ENCODE measurements at places on chromosomes 6 and 20. TPM values are rescaled to one million over a fixed set of nuclear protein-coding genes. Genes with fewer than 3 reads are reported as not detected.

DNA sequence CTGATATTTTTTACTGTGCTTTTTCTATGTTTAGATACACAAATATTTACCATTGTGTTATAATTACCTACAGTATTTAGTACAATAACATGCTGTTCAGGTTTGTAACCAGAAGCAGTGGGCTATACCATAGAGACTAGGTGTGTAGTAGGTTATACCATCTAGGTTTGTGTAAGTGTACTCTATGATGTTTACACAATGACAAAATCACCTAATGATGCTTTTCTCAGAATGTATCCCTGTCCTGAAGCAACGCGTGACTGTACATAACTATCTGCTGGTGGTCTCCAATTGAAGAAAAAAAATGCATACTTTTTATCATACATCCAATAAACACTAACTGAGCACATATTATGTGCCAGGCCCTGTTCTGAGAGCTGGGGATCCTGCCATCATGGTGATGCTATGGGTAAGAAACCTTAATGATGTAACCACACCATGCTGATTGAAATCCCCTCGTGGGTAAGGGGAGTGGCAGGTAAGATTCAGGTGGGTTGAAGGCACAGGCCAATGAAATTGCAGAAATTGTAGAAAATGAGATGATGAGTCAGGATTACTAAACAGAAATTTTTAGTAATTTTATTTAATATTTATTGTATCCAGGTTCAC, 76.8 kb downstream of the FYN start:
- no peak overlapping the region for H3K27ac ChIP-seq
- DNase-seq = no peak
- H3K27me3 ChIP-seq = no peaks in the 10 kb centered on the region
- H3K36me3 ChIP-seq = no peaks in the 10 kb centered on the region
- no peak overlapping the region for H3K4me3 ChIP-seq

- DNase-seq = no peak
- no peak overlapping the region for H3K4me3 ChIP-seq
Measured at GRCh38 chr6:40349123-40349900, 237.9 kb downstream of the LRFN2 start.

DNA sequence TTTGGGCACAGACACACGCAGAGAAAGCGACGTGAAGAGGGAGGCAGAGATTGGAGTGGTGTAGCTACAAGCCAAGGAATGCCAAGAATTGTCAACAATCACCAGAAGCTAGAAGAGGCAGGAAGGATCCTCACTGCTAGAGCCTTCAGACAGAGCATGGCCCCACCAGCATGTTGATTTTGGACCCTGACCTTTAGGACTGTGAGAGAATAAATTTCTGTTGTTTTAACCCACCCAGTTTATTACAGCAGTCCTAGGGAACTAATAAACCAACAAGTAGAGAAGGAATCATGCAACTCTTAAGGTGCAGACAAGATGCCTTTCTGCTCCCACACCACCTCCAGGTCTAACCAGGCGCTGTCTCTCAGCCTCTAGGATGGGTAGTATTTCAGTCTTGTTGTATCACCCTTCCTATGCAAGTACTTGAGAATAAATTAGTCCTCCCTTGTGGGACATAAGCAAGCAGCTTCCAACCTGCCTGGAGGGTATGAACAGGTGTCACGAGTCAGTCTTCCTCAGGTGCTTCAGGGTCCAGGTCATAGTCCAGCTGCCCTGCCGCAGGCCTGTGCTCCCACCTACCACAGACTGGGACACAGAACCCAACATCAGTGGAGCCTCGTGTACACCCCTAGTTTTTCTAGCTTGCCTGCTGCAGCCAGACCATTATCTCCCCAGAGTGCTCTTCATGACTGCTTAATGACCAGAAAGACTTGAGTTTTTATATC, 46.4 kb upstream of the CCN2 start:
- no peaks in the 10 kb centered on the region for H3K36me3 ChIP-seq
- H3K4me3 ChIP-seq = no peak overlapping the region
- DNase-seq = no peak
- no peaks in the 10 kb centered on the region for H3K4me1 ChIP-seq

GRCh38 chr6:77987035-77987384, 334.2 kb downstream of the MEI4 start:
- H3K4me3 ChIP-seq = no peak overlapping the region
- no peak for DNase-seq
- H3K27ac ChIP-seq = no peak overlapping the region
- H3K4me1 ChIP-seq = no peaks in the 10 kb centered on the region
- H3K27me3 ChIP-seq = no peaks in the 10 kb centered on the region

GRCh38 chr6:43937236-43938177, 167.5 kb downstream of the VEGFA start:
- H3K27ac ChIP-seq = no peak overlapping the region
- DNase-seq = no peak
- no peaks in the 10 kb centered on the region for H3K36me3 ChIP-seq
- no peak overlapping the region for H3K4me3 ChIP-seq

The PPP1R14C gene
- total RNA-seq = 0.26 TPM

DNA sequence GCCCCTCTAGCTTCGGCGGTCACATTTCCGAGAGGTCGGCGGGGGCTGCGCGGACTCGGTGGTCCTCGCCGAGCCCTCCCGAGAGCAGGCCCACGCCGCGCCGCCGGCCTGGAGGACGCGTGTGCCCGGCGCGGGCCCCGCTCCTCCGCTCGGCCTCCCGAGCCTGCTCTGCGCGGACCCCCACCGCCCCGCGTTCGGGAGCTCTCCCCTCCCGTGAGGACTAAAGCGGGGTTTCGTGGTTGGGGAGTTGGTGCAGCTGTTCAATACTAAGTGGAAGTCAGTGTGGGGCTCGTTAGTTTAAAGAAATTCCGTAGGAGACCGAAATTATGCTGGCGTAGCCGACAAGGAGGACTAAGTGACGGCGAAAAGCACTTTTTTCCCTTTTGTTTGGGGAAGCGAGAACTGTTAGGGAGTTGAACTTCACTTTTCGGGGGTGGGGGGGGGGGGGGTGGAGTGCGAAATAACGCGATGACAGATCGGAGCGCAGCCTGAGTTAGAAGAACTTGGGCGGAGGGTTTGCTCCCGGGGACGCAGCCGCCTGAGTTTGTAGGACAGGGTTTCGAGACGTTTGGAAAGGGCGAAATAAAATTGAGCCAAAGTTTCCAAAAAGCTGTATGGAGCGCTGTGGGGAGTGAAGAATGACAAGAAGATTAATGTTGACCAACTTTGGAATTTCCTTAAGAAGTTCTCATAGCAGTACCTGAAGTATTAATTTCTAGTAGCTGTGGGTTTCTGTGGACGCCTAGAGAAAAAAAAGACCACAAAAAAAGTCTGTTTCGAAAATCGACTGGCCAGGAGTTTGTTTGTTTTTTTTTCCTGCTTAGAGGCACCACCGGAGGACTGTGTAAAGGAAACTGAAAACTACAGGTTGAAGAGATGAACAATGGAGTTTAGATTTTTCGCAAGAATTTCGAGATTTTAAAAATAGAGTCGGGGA, 1.4 kb downstream of the QKI start:
- peak; percentile 52 for DNase-seq
- peaks cover 44% of the 10 kb centered on the region for H3K4me1 ChIP-seq
- peak overlapping the region; percentile 83 for H3K27ac ChIP-seq
- H3K36me3 ChIP-seq = no peaks in the 10 kb centered on the region
- peak overlapping the region; percentile 92 for H3K4me3 ChIP-seq
